ENCODE measurements at places on chromosomes 12 and 14. TPM values are rescaled to one million over a fixed set of nuclear protein-coding genes. Genes with fewer than 3 reads are reported as not detected.
A peak's percentile ranks its signal among the peaks of the same experiment; 100 is the strongest.

DNA sequence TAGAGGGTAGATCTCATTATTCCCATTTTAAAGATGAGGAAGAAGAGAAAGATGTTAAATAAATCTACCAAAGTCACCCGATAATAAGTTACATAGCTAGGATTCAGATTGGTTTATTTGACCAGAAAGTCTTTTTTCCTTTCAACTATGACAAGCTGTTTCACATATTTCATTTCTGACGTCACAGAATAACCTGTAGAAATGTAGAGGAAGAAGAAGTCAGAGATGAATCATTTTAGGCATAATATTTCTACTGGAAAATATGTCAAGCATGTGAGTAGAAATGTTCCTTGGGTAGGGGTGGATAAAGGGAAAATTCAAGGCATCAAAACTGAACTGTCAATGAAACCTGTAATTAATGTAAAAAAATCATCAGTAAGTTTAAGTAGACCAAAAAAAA is 107.0 kb downstream of the MGST1 start:
- peak; percentile 8 for DNase-seq

GRCh38 chr12:4206470-4206869 is 67.1 kb upstream of the CCND2 start:
- DNase-seq, result no peak

DNA sequence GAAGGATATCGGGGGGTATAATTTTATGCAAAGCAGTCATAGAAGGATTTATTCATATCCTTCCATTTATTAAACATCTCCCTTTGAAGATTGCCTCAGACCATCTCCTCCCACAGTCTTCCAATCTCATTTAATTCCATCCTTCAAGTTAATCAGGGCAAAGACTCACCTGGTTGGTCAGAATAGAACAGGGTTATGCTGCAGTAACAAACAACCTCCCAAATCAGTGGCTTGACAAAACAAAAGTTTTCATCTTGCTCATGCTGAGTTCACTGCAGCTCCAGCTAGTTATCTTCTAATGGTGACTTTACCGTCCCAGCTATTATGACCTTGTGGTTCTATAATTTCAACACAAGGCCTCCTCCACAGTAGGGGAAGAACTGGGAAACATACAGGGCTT is 48.8 kb upstream of the MTERF2 start:
- no peak for DNase-seq

DNA sequence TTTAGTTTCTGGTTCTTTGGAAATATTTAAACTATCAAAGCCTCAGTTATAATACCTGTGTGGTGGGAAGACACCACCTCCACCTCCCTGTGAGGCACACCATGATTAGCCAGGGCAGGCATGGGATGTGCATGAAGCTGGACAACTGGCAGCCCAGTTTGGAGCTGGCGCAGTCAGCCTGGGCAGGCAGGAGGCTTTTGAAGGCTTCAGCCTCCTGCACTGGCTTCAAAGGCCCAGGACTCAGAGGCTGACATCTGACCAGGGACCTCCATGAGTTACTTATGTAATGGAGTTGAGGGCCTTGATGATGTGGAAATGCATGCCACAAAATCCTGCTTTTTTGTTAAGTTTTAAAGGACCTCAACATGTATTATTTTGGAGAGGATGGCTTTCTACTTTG is 30.3 kb downstream of the C14orf132 start:
- DNase-seq, result no peak

- DNase-seq, result no peak
Observed at GRCh38 chr12:24898606-24899005, 50.3 kb downstream of the BCAT1 start.

- DNase-seq, result peak; percentile 2
Observed at GRCh38 chr12:14554281-14555007, 13.2 kb downstream of the PLBD1 start.

IFNG-AS1 gene
- total RNA-seq, result 0.09 TPM

FSCB gene
- 1.4 TPM for total RNA-seq

INHBE gene
- total RNA-seq, result 0.99 TPM

ATP5F1B gene
- 385 TPM for total RNA-seq

ST8SIA1 gene
- total RNA-seq, result 4.6 TPM

CEBPE gene
- total RNA-seq, result not detected

PLA2G1B gene
- not detected for total RNA-seq

All from fibroblast of the aortic adventitia (primary cell).